Astrocyte (in vitro differentiated cells and primary cell): ENCODE measurements at places on chromosomes 12 and 14. TPM values are rescaled to one million over a fixed set of nuclear protein-coding genes. Genes with fewer than 3 reads are reported as not detected.

- no peak for DNase-seq
- H3K27me3 ChIP-seq, result no peaks in the 10 kb centered on the region
- H3K4me1 ChIP-seq, result no peaks in the 10 kb centered on the region
- no peak overlapping the region for H3K4me3 ChIP-seq
- H3K27ac ChIP-seq, result no peak overlapping the region
Observed at GRCh38 chr12:44709166-44709565, 166.9 kb downstream of the NELL2 start.

GRCh38 chr12:81077686-81078441 is at the start of gene ACSS3:
Gene ACSS3 (plus strand): TSS chr12:81078079. CDS start chr12:81078121, 42 bp downstream.
- DNase-seq, result peak; percentile 46
- H3K27ac ChIP-seq, result no peak within 1 kb of the TSS
- peak within 1 kb of the TSS; percentile 61 for H3K4me3 ChIP-seq
- H3K4me1 ChIP-seq, result peaks cover 7% of the 10 kb centered on the region

GRCh38 chr14:58718226-58719205 is 80.8 kb downstream of the DACT1 start:
- no peak overlapping the region for H3K27ac ChIP-seq
- peaks cover 4% of the 10 kb centered on the region for H3K4me1 ChIP-seq
- H3K4me3 ChIP-seq, result no peak overlapping the region
- H3K27me3 ChIP-seq, result no peaks in the 10 kb centered on the region

- H3K4me1 ChIP-seq, result no peaks in the 10 kb centered on the region
- H3K27me3 ChIP-seq, result no peaks in the 10 kb centered on the region
- no peaks in the 10 kb centered on the region for H3K36me3 ChIP-seq
- no peak overlapping the region for H3K27ac ChIP-seq
- H3K4me3 ChIP-seq, result no peak overlapping the region
Observed at GRCh38 chr12:108040947-108041346, 88.1 kb upstream of the WSCD2 start.

- no peak overlapping the region for H3K4me3 ChIP-seq
- peak; percentile 88 for DNase-seq
- peak overlapping the region; percentile 55 for H3K27ac ChIP-seq
- no peaks in the 10 kb centered on the region for H3K27me3 ChIP-seq
- H3K36me3 ChIP-seq, result peaks cover 17% of the 10 kb centered on the region
Observed at GRCh38 chr12:106078358-106079010, 60.3 kb downstream of the NUAK1 start.

GRCh38 chr12:92047393-92047826 is 98.2 kb downstream of the BTG1 start:
- no peak for DNase-seq
- H3K4me3 ChIP-seq, result no peak overlapping the region
- no peaks in the 10 kb centered on the region for H3K36me3 ChIP-seq
- H3K27me3 ChIP-seq, result no peaks in the 10 kb centered on the region
- no peaks in the 10 kb centered on the region for H3K4me1 ChIP-seq

GRCh38 chr12:110084314-110085015 is 36.1 kb upstream of the C12orf76 start:
- H3K27me3 ChIP-seq, result no peaks in the 10 kb centered on the region
- H3K36me3 ChIP-seq, result no peaks in the 10 kb centered on the region
- H3K27ac ChIP-seq, result no peak overlapping the region
- peak; percentile 31 for DNase-seq

- peaks cover 19% of the 10 kb centered on the region for H3K4me1 ChIP-seq
- no peak for DNase-seq
Observed at GRCh38 chr12:123384318-123384993, 524 bp downstream of the KMT5A start.

DNA sequence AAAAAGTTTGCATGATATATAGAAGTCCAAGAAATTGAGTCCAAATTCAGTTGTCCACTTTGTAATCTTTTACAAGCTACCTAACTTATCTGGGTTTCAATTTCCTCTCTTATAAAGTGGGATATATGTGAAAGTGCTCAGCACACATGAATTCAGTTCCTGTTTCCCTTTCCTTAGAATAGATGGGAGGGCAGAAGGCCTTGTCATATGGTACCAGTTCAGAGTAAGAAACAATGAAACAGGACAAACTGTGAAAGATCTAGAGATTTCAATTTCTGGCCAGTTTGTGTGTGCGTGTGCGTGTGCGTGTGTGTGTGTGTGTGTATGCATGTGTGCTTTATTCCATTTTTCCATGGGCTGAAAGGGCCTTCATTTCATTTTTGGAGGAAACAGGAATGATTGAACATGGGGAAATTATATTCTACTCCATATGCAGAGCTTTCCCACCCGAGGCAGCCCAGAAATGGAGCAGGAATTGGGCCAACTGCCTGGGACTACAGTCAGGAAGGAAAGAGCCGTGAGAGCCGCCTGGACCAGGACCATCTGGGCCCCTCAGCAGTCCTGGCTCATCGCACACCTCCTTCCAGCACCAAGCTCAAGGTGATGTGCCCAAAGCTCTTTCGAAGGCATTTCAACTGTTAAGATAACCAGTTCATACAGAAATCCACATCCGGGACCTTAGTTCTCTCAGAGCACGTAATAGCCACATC is 183.2 kb downstream of the EPS8 start:
- no peaks in the 10 kb centered on the region for H3K36me3 ChIP-seq
- no peaks in the 10 kb centered on the region for H3K27me3 ChIP-seq
- peaks cover 5% of the 10 kb centered on the region for H3K4me1 ChIP-seq
- no peak for DNase-seq
- no peak overlapping the region for H3K4me3 ChIP-seq

- no peaks in the 10 kb centered on the region for H3K27me3 ChIP-seq
- no peak overlapping the region for H3K4me3 ChIP-seq
- peaks cover 20% of the 10 kb centered on the region for H3K4me1 ChIP-seq
Observed at GRCh38 chr12:15751741-15752140, 37.4 kb downstream of the EPS8 start.

GRCh38 chr12:47762850-47763465 is 4.3 kb upstream of the RAPGEF3 start:
- peaks cover 18% of the 10 kb centered on the region for H3K4me1 ChIP-seq
- no peaks in the 10 kb centered on the region for H3K36me3 ChIP-seq
- H3K27ac ChIP-seq, result no peak overlapping the region
- DNase-seq, result no peak
- H3K4me3 ChIP-seq, result no peak overlapping the region

- DNase-seq, result no peak
- no peak overlapping the region for H3K27ac ChIP-seq
- H3K4me1 ChIP-seq, result no peaks in the 10 kb centered on the region
- H3K27me3 ChIP-seq, result no peaks in the 10 kb centered on the region
- no peaks in the 10 kb centered on the region for H3K36me3 ChIP-seq
Observed at GRCh38 chr12:46177837-46178608, 90.8 kb downstream of the SLC38A1 start.

GRCh38 chr12:46267575-46267824 is 1.3 kb downstream of the SLC38A1 start:
- DNase-seq, result peak; percentile 16
- peak overlapping the region; percentile 90 for H3K4me3 ChIP-seq
- H3K4me1 ChIP-seq, result peaks cover 18% of the 10 kb centered on the region
- H3K27ac ChIP-seq, result peak overlapping the region; percentile 67
- H3K27me3 ChIP-seq, result no peaks in the 10 kb centered on the region

DNA sequence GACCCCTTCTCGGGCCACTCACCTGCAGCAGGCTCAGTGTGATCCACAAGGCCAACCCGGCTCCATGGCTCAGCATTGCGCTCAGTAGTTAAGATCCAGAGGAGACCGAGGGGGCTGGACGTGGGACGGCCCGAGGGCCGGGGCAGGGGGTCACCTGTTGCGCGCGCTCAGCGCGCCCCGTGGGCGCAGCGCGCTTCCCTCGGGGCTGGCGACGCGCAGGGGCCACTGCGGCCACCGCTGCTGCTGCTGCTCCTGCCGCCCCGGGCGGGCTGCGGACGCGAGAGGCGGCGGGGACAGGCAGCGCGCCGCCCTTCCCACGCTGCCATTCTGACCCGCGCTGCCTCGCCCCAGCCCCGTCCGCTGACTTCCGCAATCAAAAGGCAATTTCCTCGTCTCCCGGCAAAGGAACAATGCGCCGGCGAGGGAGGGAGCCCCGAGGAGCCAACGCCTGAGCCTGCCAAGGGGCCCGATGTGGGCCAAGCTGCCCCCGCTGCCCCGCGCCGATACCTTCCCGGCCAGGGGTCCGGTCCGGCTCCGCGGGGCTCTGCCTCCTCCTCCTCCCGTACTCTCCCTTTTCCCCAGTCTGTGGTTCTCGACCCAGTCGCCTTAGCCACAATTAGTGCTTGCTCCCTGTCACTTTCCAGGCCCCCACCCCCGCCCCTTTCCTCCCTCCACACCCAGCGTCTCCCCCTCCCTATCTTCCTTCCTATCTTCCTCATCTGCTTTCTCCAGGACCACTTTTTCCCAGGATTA is 27.3 kb downstream of the PTPRB start:
- H3K4me3 ChIP-seq, result peak overlapping the region; percentile 63
- peaks cover 16% of the 10 kb centered on the region for H3K4me1 ChIP-seq
- H3K27ac ChIP-seq, result peak overlapping the region; percentile 27
- H3K27me3 ChIP-seq, result no peaks in the 10 kb centered on the region
- DNase-seq, result no peak
- no peaks in the 10 kb centered on the region for H3K36me3 ChIP-seq

DNA sequence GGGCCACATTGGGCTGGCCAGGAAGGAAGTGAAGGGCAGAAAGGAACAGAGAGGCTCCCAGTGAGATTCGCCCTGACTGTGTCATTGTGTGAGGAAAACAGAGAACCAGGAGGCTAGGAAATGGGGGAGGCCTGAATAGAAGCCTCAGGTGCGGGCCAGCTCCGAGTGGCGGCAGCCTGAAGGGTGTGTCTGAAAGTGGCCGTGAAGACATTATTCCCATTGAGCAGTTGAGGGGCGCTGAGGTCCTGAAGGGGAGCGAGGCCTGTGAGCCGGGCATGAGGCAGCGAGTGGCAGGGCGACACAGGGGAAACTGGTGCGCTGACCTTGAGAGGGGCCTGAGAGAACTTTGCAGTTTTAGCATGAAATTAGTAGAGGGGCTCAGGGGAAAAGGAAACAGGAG is 6.9 kb downstream of the CLBA1 start:
- no peak for DNase-seq
- no peaks in the 10 kb centered on the region for H3K27me3 ChIP-seq
- peaks cover 3% of the 10 kb centered on the region for H3K36me3 ChIP-seq
- H3K4me3 ChIP-seq, result no peak overlapping the region

DNA sequence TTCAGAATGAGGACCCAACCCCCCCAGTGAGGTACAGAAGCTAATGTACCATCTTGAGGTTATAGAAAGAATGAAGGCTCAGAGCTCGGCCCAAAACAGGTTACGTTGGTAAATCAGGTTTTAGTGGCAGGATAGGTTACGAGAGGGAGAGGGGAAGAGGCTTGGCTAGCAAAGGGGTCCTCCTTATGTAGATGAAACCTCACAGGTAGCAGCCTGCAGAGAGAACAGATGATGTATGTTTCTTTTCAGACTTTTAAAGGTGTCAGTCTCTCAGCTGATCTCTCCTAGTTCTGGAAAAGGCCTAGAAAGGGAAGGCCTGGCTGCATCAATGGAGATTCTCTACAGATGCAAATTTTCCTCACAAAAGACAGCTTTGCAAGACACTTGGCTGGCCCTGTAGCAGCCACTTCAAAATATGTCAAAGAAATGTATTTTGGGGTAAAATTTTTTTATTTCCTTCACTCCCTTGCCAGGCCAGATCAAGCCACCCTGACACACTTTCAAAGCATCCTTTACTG is 71.7 kb upstream of the CPSF6 start:
- no peak overlapping the region for H3K4me3 ChIP-seq
- H3K27ac ChIP-seq, result no peak overlapping the region
- no peaks in the 10 kb centered on the region for H3K36me3 ChIP-seq
- no peaks in the 10 kb centered on the region for H3K27me3 ChIP-seq
- H3K4me1 ChIP-seq, result no peaks in the 10 kb centered on the region

GRCh38 chr12:125025606-125026235 is 32.3 kb downstream of the BRI3BP start:
- no peaks in the 10 kb centered on the region for H3K36me3 ChIP-seq
- H3K27ac ChIP-seq, result no peak overlapping the region
- H3K4me3 ChIP-seq, result no peak overlapping the region
- no peaks in the 10 kb centered on the region for H3K4me1 ChIP-seq

- no peaks in the 10 kb centered on the region for H3K36me3 ChIP-seq
- no peaks in the 10 kb centered on the region for H3K27me3 ChIP-seq
- H3K27ac ChIP-seq, result no peak overlapping the region
- H3K4me1 ChIP-seq, result no peaks in the 10 kb centered on the region
- no peak overlapping the region for H3K4me3 ChIP-seq
Observed at GRCh38 chr12:114588061-114588460, 95.9 kb downstream of the TBX3 start.

- H3K27me3 ChIP-seq, result no peaks in the 10 kb centered on the region
- no peaks in the 10 kb centered on the region for H3K4me1 ChIP-seq
- no peak for DNase-seq
- H3K27ac ChIP-seq, result no peak overlapping the region
- no peaks in the 10 kb centered on the region for H3K36me3 ChIP-seq
Observed at GRCh38 chr12:46065412-46066166, 75.2 kb upstream of the SCAF11 start.

DNA sequence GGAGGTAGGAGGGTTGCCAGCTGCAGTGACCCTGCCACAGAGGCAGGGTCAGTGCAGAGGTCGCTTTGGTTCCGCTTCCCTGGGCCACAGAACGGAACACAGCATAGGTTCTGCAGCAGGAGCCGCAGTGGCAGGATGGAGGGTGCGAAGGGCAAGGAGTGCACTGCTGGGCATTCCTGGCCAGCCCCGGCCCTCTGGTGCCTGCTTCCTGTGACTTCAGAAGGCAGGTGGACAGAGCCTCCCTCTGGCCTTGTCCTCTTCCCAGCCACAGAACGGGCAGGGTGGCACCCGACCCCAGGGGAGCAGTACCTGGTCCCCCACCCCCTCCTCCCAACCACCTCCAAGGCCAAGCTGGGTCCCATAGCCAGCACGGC is 37.7 kb downstream of the SLC8B1 start:
- peaks cover 14% of the 10 kb centered on the region for H3K4me1 ChIP-seq
- H3K27ac ChIP-seq, result no peak overlapping the region
- H3K27me3 ChIP-seq, result no peaks in the 10 kb centered on the region
- H3K4me3 ChIP-seq, result no peak overlapping the region

DNA sequence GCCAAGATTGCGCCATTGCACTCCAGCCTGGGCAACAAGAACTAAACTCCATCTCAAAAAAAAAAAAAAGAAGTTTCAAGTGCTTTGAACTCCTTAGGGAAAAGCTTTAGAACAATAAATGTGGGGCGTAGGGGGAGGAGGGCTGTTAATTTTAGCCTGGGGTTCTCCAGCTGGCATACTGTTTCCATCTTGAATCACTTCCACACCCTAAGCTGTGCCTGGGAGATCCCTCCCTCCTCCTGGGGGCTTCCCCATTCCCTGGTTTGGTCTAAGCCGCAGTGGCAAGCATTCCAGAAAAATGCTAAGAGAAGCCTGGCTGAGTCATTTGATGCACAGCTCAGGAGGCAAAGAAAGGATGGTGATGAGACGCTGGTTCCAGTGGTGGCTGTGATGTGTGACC is 2.3 kb upstream of the ZNF384 start:
- no peaks in the 10 kb centered on the region for H3K27me3 ChIP-seq
- no peak overlapping the region for H3K4me3 ChIP-seq
- DNase-seq, result peak; percentile 37
- no peaks in the 10 kb centered on the region for H3K36me3 ChIP-seq
- peaks cover 25% of the 10 kb centered on the region for H3K4me1 ChIP-seq

The DRAM1 gene
- 18.0 and 20.4 TPM in 2 replicates for total RNA-seq

The P2RX2 gene
- total RNA-seq, result not detected in 2 replicates

The HHIPL1 gene
- 0.86 and 1.1 TPM in 2 replicates for total RNA-seq

The PIK3C2G gene
- 0.05 TPM in 1 of 2 replicates, not detected in the other for total RNA-seq

The SSPN gene
- 6.3 and 11.2 TPM in 2 replicates for total RNA-seq

The LRRC10 gene
- not detected in 2 replicates for total RNA-seq

The AMDHD1 gene
- total RNA-seq, result 0.52 and 0.62 TPM in 2 replicates

The NCKAP5L gene
- total RNA-seq, result 59.5 and 60.4 TPM in 2 replicates

The RAD9B gene
- 0.53 and 0.66 TPM in 2 replicates for total RNA-seq

The ESR2 gene
- total RNA-seq, result 0.16 TPM in 1 of 2 replicates, not detected in the other

The IL26 gene
- total RNA-seq, result not detected in 2 replicates
